ENCODE measurements at places on chromosomes 3 and 15.

DNA sequence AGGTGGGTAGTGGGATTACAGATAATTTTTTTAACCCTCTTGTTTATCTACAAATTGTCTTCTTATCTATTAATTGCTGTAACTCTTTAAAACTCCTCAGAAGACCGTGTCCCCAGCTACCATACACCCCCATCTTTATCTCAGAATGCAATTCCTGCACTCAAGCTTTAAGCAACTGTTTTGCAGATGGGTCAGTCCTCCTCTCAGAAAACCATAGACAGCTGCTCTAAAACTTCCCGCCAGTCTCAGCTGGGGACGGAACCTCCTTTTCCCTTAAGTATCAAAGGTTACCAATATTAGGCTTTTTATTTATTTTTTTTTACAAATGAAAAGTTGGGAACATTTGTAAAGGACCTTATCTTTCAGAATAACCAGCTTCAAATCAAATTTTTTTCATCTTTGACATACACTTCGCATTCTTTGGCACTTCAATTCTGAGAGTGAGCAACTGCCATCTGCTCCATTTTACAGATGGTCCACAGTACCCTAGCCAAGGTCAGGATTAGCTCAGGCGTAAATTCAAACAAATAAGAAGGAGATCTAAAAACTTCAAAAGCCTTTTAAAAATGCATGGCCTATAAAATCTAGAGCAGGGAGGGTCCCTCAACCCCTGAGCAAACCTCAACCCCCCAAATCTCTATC lies 1.3 kb downstream of the GATM start:
- DNase-seq: no peak

GRCh38 chr3:32843510-32844321 lies 25.9 kb downstream of the TRIM71 start:
- no peak for DNase-seq

GRCh38 chr15:92502930-92503857 lies 109.5 kb downstream of the ST8SIA2 start:
- no peak for DNase-seq

DNA sequence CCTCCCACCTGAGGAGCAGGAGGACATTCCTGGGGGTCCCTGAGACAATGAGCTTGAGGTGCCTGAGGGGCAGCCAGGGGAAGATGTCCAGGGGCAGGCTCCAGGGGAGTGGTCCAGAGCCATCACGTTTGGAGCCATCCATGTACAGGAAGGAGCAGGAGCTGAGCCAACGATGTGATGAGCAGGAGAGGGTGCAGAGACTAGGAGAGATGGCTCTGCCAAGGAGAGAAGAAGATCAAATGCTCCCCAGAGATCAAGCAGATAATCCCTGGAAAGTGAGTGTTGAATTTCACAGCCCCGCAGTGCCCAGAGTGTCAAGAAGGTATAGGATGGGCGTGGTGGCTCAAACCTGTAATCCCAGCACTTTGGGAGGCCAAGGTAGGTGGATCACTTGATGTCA lies 97.8 kb upstream of the HERC1 start:
- no peak for DNase-seq

- no peak for DNase-seq
These were observed 172.4 kb upstream of the TOPAZ1 start for GRCh38 chr3:44069276-44069675.

- DNase-seq: no peak
These were observed 46.7 kb upstream of the VGLL3 start for GRCh38 chr3:87037652-87038051.

GRCh38 chr3:61015408-61015807 lies 235.8 kb downstream of the FHIT start:
- DNase-seq: no peak
